ENCODE measurements at places on chromosomes 1 and 21. TPM values are rescaled to one million over a fixed set of nuclear protein-coding genes. Genes with fewer than 3 reads are reported as not detected.

GRCh38 chr1:89381618-89382017 lies 17.8 kb downstream of the GBP6 start:
- DNase-seq: no peak

Gene LAMC2
- total RNA-seq: 13.0 TPM

Gene SERPINC1
- total RNA-seq: not detected

Gene RIPPLY3
- total RNA-seq: not detected

DNA sequence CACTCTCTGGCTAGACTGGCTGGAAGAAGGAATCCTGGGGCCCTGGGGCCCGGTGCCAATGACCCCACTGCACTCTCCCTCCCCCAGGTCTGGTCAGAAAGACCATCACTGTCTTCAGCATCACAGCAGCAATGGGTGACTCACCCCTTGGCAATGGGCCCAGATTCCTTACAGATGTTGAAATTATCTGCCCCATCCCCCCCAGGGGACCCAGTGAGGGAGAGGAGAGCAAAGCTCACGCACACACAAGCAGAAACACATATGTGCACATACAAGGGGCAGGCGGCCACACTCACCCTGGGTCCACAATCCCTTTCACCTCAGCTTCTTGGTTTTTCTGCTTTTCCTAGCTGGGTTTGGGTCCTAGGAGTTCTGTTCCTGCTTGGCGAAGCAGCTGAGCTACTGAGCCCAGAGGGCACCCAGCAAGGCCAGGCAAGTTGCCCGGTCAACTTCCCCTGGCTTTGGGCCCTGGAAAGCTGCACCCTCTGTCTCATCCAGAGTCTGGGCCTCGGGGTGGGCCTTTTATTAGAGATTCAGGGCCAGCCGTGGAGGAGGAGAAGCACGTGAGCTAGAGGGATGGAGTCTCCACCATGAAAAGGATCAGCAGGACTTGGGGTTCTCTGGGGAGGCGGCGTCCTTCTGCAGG lies 2.6 kb downstream of the COL16A1 start:
- peak; percentile 24 for DNase-seq

- DNase-seq: no peak
Measured at GRCh38 chr1:59688976-59689375, 125.8 kb upstream of the HOOK1 start.

DNA sequence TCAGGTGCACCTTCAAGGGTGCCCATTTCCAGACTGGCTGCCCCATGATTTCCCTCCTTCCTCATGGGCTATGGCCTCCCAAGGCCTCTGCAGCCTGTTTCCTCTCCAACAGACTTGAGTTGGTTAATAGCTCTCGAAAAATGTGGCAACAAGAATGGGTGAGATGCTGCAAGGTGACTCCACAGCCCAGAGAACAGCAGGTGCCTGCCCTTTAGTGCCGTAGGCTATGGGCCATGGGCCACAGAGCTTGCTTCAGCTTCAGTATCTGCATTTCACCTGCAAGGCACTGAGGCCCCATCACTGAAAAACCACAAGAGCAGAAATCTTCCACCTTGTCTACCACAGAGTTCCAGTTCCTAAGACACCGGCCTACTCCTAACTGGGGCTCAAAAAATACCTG lies 122.0 kb downstream of the ETS2 start:
- DNase-seq: no peak

GRCh38 chr1:20574686-20575540 lies 14.0 kb upstream of the CDA start:
- peak; percentile 49 for DNase-seq

GRCh38 chr1:193697115-193697762 lies 510.8 kb upstream of the B3GALT2 start:
- DNase-seq: no peak

DNA sequence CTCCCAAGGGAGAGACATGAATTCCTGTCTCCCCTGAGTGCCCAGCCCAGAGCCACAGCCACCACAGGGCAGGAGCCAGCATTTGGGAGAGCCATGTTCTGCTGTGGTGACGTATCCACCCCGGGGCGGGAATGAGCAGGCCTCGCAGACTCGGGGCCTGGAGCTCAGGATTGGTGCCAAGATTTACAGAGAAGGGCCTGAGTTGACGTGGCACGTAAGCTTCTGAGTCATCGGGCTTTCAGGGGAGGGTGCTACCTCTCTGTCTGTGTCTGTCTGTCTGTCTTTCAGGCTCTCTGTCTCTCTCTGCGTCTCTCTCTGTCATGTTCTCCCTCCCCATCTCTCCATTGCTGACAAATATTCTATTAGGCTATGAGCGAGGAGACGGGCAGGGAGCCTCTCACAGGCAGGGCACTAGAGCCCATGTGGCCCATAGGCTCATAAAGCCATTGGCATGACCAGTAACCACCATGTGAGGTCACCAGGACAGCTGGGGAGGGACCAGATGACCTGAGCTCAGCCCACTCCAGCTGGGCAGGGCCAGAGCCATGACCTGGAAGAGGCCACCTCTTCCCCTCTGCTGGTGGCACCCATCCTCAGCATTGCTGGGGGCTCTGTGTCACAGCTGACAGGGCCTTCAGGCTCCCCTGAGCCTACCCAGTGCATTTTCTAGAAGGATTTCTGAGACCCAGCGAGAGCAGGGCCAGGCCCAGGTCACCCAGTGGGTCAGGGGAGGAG lies 300.0 kb upstream of the VAMP3 start:
- DNase-seq: peak; percentile 67

GRCh38 chr1:224506141-224506814 lies 71.7 kb upstream of the WDR26 start:
- no peak for DNase-seq

- DNase-seq: no peak
Measured at GRCh38 chr1:162215902-162216301, 146.4 kb downstream of the NOS1AP start.

Gene OR2T11
- not detected for total RNA-seq

DNA sequence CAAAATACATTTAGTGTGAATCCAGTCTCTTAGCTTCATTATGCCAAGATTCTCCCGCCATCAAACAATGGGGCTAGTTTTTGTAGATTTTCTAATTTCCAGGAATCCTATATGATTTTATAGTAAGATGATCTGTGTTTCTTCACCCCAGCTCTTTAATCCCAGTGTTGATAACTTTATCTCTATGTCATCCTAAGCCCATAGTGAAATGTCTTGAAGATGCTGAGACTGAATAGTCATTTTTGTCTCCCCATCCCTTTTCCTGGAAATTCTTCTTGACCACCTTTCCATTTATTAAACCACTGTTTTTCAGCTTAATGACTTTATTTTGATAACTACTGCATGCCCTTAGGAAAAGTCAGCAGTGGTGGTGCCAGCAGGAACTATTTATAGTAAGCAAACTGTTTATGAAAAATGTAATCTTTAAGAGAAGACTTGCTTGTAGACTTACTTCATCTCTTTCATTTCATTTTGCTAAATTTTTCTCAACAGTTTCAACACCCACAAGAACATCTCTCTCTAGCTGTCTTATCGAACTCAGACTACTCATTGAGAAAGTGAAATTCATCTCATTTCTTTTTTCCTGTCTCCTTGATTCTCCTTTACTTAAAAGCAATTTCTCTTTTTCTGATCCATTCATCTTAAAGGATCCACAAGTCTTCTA lies 116.6 kb downstream of the NTMT2 start:
- DNase-seq: no peak

Gene IL19
- total RNA-seq: not detected

GRCh38 chr1:51301844-51302162 lies 28.6 kb downstream of the TTC39A start:
- DNase-seq: no peak

Gene NPPB
- total RNA-seq: not detected

DNA sequence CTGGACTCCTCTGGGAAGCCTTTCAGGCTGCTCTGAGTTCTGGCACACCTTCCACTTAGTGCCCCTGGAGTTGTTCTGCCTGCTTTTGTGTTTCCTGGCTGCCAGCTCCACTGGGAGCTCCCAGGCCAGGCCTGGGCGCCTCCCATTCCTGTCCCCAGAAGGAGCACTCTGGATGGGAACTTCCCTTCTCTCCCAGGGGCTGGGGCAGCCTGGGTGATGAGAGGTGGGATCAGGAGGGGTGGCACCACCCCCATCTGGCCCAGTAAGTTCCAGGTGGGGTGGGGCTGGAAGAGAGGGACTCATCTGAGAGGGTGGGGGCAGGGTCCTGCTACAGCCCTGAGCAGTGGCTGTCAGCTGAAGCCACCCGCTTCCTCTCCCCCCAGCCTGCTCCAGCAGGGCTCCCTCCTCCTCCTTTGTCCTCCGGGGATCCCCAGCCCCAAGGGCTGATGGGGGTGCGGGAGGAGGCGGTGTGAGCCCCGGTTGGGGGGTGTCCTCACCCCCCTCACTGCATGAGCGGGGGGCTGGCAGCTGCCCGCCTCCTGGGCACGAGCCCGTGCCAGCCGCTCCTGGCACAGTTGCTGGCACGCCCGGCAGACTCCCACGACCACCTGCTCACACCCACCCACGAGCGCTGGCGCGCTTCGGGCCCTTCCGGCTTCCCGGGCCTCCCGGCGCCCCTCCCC lies 4.7 kb downstream of the FOXO6 start:
- no peak for DNase-seq

- DNase-seq: no peak
Measured at GRCh38 chr21:39024538-39024937, 158.7 kb downstream of the PSMG1 start.

GRCh38 chr1:234734412-234734835 lies 124.4 kb upstream of the IRF2BP2 start:
- no peak for DNase-seq

DNA sequence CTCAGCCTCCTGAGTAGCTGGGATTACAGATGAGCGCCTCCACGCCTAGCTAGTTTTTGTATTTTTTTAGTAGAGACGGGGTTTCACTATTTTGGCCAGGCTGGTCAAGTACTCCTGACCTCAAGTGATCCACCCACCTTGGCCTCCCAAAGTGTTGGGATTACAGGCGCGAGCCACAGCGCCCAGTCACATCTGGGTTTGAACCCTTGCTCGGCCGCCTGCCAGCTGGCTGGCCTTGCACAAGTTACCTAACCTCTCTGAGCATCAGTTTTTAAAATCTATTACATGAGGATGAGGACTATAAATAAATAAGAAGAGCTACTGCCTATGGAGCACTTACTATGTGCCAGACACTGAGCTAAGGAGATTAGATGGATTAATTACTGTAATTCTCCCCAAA lies 17.7 kb upstream of the PADI2 start:
- no peak for DNase-seq

Gene A3GALT2
- total RNA-seq: not detected

- no peak for DNase-seq
Measured at GRCh38 chr1:169906938-169907337, 13.2 kb upstream of the SCYL3 start.

GRCh38 chr1:35714921-35715567 lies 3.6 kb downstream of the C1orf216 start:
- DNase-seq: no peak

Gene RSPH1
- not detected for total RNA-seq

Gene CYP4A11
- total RNA-seq: not detected

DNA sequence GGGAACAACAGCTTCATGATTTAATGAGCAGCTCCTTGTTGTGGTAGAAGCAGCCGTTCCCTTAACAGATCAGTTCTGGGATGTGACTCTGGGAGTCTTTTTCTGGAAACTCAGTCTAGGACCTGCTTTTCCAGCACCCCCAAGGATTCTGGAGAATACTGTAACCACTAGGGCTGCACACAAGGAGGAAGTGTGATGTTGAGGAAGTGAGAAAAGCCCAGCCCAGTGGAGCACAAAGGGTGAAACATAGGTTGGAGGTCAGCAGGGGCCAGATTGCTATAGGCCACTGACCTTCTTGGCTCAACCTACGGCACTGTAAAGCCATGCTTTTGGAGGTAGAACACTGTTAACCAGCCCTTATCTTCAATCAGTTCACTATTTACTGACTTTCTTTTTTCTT lies 10.1 kb upstream of the PLA2G5 start:
- no peak for DNase-seq

Gene CDC73
- total RNA-seq: 26.1 TPM

Gene TRIM45
- total RNA-seq: 1.1 TPM

DNA sequence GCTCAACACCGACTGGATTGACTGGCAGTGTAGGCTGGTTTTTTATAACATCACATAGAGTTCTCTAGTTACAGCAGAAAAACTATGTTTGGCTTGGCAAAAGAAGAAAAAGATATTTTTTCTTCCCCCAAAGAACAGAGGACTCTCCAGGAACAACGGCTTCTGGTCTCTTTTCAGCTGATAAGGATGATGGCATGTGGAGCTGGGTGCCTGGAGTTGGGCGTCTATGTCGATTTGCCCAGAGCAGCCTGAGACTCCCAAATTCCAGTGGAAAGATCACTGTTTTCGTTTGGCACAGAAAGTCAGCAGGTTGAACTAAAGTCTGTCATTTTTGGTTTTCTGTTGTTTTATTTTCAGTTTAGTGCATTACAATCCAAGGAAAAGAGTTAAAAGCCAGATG lies 91.1 kb downstream of the SMYD2 start:
- DNase-seq: no peak

DNA sequence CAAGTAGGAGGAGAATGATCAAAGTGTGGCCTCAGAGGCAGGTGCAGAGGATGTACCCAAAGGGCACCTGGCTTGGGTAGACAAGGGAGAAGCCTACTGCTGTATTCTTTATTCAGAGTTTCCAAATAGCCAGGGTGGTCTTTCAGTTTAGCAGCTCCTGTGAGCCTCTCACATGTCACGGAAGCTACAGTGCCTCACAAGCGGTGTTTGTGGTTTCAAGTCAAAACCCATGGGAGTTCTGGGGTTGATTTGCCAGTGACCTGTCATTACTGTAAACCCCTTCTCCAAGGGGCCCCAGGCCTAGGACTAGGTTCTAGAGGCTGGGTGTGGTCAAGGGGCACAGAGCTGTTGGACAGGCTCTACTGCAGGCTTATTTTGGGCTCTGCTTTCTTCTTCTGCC lies 10.2 kb upstream of the IL10 start:
- no peak for DNase-seq

Gene CYP4Z1
- total RNA-seq: not detected

DNA sequence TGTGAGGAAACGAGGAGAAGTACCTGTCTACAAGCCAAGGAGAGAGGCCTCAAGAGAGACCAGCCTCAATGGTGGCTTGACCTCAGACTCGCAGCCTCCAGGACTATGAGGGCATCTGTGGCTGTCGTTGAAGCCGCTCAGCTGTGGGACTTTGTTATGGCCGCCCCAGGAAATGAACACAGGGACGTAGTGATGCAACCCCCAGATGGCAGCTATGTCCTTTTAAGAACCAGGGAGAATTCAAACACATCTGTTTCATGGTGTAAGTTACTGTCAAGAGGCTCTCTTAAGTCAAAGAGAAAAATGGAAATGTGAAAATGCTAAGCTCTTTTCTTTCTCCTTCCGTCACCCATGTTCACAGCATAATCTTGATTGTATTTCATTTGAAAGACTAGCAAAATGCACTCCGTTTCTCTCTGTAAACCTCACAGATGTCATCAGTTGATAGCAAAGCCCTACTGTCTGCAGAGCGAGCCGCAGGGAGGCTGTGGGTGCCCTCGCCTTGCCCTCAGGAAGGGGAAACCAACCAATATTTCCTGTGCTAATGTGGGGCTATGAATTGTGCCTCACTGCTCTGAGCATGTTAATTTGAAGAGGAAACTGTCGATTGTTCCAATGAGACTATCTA lies 21.3 kb downstream of the UBASH3A start:
- DNase-seq: no peak

Gene TCHH
- not detected for total RNA-seq

Gene TGFB2
- 7.7 TPM for total RNA-seq

Data from pulmonary artery endothelial cell (primary cell).